ENCODE measurements at places on chromosomes 5 and 9.

- DNase-seq, result no peak
Observed at GRCh38 chr5:143064218-143064641, 294.1 kb downstream of the ARHGAP26 start.

GRCh38 chr9:21802418-21803000 lies at the start of gene MTAP:
MTAP (plus strand) TSS chr9:21802636; CDS start chr9:21802749, 113 bp downstream.
- peak; percentile 95 for DNase-seq

DNA sequence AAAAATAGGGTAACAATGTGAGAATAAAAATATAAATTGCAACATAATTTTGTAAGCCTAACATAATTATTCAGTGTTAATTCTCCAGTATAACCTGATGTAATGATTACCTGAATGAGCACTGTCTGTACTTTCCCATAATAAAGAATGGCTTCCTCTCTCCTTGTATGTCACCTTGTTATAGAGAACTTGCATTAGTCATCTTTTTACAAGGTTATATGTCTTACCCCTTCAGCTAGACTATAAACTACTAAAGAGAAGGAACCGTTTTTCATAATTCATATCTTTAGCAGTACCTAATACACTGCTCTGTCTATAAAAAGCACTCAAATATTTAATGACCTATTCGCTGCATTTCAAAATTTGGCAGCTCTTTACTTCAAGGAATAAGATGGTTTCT lies 19.8 kb downstream of the STRBP start:
- DNase-seq, result no peak

- no peak for DNase-seq
Observed at GRCh38 chr5:2697041-2697440, 54.4 kb downstream of the IRX2 start.

DNA sequence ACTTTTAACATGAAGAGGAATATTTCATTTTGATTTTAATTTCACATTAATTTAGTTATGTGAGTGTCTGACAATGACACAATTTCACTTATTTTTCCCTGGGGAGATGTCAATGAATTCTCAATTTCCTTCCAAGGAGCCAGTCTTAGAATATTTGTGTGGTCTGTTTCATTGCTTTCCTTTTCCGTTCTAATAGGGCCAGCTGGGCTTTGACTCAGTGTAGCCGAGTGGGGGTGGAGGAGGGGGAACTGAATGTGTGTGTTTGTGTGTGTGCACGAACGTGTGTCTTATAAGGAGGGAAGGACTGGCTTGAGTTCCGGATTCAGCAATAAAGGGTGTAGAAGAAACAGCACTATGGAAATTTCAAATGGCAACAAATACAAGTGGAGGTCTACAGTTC lies 100.0 kb downstream of the BASP1 start:
- DNase-seq, result no peak

GRCh38 chr9:127586096-127586495 lies 26.0 kb upstream of the STXBP1 start:
- no peak for DNase-seq

DNA sequence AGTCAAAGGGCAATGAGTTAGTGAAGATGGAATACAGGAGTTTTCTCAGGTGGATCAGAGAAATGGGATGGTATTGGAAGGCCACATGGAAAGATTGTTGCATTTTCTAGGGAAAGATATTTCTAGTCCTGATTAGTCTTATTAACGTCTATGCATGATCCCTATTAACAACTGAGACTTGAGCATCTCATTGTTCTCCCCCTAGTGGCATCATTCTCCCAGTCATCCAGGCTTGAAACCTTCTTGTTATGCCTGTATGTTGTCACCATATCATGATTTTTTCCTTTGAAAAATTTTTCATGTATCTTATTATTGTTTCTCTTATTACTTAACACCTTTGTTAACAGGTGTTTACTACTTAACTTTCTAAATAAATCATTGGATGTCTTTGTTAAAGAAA lies 34.4 kb downstream of the KIF2A start:
- peak; percentile 75 for DNase-seq

GRCh38 chr9:93466416-93467061 lies 13.2 kb upstream of the FAM120AOS start:
- DNase-seq, result no peak

- no peak for DNase-seq
Observed at GRCh38 chr9:109699019-109699418, 81.0 kb upstream of the PALM2AKAP2 start.

DNA sequence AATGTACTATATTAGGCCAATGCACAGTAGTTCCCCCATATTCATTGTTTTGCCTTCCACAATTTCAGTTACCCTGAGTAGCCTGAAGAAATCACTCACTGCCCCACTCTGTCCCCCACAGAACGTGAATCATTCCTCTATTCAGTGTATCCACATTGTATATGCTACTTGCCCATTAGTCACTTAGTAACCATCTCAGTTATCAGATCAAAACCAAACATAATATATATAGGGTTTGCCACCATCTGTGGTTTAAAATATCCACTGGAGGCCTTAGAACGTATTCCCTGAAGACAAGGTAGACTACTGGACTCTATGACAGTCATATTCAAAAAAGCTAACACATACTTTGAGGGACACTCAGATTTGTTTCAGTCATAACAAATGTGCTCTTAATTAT lies 465.7 kb upstream of the RGMB start:
- no peak for DNase-seq
